T-helper 2 cell (primary cell): ENCODE measurements at places on chromosomes 12 and 14.

GRCh38 chr12:22658214-22658613 lies 33.2 kb downstream of the ETNK1 start:
- DNase-seq, result no peak

GRCh38 chr14:56073799-56074198 lies 44.4 kb upstream of the PELI2 start:
- no peak for DNase-seq

- DNase-seq, result peak; percentile 41
Observed at GRCh38 chr12:25249931-25250738, 594 bp downstream of the KRAS start.

DNA sequence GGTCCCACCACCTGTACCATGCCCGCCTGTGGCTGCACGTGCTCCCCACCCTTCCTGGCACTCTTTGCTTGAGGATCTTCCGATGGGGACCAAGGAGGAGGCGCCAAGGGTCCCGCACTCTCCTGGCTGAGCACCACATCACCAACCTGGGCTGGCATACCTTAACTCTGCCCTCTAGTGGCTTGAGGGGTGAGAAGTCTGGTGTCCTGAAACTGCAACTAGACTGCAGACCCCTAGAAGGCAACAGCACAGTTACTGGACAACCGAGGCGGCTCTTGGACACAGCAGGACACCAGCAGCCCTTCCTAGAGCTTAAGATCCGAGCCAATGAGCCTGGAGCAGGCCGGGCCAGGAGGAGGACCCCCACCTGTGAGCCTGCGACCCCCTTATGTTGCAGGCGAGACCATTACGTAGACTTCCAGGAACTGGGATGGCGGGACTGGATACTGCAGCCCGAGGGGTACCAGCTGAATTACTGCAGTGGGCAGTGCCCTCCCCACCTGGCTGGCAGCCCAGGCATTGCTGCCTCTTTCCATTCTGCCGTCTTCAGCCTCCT lies 1.1 kb downstream of the INHBE start:
- peak; percentile 67 for DNase-seq

DNA sequence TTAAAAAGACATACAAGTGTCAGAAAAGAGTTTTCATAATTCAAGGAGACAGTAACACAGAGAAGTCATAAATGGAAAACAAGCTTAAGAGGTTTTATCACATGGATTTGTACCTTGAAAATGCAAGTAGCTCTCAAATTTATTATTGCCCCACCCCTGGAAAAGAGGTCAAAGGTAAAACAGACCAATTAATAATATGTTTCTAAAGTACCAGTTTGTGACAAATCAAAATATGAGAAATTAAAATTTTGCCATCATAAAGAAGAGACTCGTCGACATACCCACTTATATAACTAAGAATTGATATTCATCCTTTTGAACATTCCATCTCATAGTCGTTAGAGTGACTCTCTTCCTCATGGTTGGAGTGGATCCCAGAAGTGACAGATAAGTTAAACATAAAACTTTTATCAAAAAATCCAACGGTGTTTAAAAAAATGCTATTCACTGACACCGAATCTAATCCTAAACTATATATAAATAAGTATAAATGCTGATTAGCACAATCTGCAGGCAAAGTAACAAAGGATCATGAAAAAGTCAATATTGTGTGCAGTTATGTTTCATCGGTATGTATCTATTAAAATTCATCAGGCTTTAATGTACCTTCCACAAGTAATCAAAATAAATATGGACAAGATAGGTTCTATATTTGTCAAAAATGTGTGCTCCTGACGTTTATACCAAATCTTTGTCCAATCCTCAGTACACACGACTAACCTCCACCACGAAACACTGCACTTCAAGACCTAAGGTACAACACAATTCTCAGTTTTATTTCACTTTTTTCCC lies 2.3 kb downstream of the CORO1C start:
- DNase-seq, result no peak

GRCh38 chr12:56385873-56386272 lies 23.2 kb upstream of the APOF start:
- DNase-seq, result no peak

DNA sequence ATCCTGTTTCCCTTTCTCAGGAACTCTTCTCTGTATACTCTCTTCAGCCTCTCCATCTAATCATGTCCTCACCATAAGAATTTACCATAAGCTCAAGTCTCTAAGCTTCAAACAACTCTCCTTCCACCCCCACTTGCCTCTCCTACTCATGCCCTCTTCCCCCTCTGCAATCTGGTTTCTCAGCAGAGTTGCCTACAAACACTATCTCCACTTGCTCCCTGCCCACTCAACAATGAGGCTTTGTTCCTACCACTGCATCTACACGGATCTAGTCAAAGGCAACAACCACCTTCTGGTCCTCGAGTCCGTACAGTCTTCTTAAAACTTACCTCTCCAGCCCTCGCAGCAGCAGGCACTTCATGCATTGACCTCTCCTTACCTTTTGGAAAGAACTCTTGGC lies 17.2 kb upstream of the FBLN5 start:
- no peak for DNase-seq

- DNase-seq, result no peak
Observed at GRCh38 chr14:99788713-99789112, 4.5 kb upstream of the EML1 start.

DNA sequence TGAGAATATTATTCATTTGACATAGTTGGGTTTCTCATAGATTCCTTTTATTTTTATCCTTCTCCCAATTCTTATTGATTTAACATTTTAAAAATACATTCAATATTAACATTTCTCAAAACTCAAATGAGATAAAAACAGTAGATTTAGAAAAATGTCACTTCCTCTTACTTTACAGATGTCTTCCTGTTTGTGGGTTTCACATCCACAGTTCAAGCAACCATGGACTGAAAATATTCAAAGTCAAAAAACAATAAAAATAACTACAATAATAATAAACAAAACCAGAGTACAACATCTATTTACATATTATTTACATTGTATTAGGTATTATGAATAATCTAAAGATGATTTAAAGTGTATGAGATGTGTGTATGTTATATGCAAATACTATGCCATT lies 111.3 kb upstream of the SLC16A7 start:
- no peak for DNase-seq

GRCh38 chr12:56661560-56661959 lies 15.8 kb upstream of the ATP5F1B start:
- DNase-seq, result no peak

DNA sequence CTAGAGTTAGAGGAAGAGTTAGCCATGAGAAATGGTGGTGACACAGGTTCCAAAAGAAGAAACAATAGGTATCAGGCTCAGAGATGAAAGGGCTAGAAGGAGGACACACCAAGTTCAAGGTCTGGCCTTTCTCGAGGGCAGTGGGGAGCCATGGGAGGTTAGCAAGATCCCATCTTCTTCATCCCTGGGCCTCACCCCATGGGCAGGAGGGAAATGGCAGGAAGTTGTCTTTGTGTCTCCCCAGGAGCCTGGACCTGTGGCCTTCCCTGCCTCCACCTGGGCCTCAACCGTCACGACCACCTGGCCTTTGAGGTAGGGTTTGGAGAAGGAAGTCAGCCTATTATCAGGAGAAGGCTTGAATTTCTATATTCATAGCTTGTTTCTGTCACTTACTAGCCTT lies 5.8 kb upstream of the AQP2 start:
- DNase-seq, result no peak

DNA sequence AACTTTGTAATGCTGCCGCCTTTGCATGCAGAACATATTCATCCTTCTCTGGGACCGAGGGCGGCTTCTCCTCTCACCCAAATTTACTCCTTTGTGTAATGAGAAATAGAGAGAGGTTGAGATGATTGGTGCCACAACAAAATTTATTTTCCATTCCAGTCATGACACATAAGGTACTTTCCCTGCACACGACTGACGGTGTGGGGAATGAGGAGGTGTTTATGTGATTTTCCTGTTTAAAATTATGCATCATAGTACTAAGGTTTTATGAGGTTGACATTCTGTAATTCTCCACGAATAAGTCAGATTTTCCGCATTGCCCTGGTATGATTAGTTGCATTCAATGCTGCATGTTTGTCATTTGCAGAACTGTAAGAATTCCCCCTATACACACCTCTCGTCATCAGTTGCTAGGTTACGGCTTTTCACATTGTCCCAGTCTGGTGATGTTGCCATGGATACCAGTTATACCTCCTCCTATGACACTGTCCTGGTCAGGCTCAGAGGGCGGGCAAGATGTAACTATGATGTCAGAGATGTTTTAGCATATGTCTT lies 23.1 kb downstream of the BICDL1 start:
- peak; percentile 74 for DNase-seq

GRCh38 chr14:34548472-34548981 lies 9.0 kb upstream of the EAPP start:
- DNase-seq, result no peak

- DNase-seq, result no peak
Observed at GRCh38 chr12:39440781-39441180, 2.1 kb downstream of the KIF21A start.
